ENCODE measurements at places on chromosomes 7 and 10. TPM values are rescaled to one million over a fixed set of nuclear protein-coding genes. Genes with fewer than 3 reads are reported as not detected.
A peak's percentile ranks its signal among the peaks of the same experiment; 100 is the strongest.

- DNase-seq: no peak
These were observed 273.6 kb downstream of the PLXDC2 start for GRCh38 chr10:20089879-20090278.

GRCh38 chr7:28940741-28941384 lies 17.3 kb downstream of the TRIL start:
- no peak for DNase-seq

DNA sequence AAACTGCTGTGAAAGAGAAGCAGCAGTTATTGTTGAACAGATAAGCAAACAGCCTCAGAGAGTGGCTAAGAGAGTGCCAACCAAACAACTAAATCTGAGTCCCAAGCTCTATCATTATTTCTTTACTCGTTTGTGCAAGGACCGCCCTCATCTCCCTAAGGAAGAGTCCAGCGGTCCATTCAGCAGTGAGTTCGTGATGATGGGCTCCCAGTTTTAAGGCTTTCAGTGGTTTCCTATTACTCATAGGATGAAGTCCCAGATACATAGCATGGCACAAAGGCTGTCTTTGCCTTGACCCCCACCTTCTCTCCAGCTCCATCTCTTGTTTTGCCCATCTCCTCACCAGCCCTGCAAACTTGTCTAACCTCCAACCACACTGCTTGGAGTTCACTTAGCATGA lies 24.3 kb upstream of the PDE1C start:
- DNase-seq: no peak

DNA sequence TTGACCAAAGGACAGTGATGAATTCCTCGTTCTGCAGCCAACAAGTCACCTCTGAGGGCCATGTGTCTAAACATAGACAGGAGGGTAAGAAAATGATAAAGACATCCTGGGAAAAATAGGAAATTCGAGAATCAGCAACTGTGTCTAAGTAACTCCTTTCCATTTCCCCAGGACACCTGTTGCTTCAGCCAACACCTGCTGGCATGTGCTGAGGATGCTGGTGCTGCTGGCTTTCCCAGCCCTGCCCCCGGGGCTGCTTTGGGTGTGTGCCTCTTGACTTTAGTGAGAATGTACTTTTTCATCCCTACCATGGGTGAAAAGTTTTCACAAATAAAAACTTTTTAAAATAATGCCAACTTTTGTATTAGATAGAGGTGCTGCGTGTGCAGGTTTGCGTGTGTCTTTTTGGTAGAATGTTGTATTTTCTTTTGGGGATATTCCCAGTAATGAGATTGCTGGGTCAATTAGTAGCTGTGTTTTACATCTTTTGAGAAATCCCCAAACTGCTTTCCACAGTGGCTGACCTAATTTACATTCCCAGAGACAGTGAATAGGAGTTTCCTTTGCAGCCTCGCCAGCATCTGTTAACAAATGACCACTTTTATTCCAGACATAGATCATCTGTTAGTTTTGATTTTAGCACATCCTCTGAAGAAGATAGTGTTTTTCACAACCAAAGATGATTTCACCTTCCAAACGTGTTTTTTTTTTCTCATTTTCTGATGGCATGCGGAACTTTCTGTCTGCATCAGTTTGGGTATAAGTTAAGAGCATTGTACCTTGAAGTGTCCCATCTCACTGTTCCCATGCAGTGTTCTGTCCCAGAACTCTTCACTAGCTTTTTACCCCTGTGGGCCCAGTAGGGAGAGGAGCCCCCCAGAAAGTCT lies 104.2 kb upstream of the ACBD5 start:
- no peak for DNase-seq

DNA sequence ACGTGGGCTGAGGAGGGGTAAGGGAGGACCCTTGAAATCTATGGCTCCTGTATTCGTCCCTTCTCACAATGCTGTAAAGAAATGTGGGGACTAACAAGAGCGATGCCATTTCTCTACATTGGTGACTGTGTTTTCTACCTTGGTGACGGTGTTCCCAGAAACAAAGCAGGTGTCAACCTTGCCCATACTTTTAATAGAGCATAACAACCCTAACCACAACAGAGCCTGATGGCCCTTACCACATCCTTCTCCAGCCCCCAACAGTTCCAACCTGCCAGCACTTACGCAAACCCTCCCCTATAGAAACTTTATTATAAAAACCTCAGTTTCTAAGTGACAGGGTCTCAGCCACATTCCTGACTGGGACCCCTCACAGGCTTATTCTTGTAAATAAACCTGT lies 28.2 kb upstream of the ADCYAP1R1 start:
- no peak for DNase-seq

GRCh38 chr7:71429083-71429482 lies 297.1 kb downstream of the GALNT17 start:
- no peak for DNase-seq

- DNase-seq: no peak
These were observed 6.9 kb downstream of the LSMEM1 start for GRCh38 chr7:112487457-112488263.

GRCh38 chr7:100694098-100694745 lies at the start of gene GIGYF1:
Gene GIGYF1 (minus strand): TSS chr7:100694250. CDS start chr7:100688238, 6,012 bp downstream.
- peak; percentile 84 for DNase-seq

DNA sequence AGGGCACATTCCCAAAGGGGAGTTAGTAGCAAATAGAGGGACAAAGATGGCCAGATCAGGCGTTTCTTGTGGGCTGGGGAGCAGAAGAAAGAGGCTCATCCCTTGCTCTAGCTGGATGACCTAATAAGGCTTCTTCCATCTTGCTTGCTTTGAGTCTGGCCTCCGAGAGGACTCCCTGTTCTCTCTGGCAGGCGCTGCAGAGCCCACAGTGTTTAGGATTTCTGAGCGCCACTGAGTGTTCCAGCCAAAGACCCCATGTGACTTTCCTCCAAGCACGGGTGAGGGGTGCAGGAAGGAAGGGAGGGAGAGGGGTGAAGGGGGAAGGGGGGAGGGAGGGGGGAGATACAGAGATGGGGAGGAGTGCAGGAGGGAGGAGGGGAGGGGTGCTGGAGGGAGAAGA lies 203.8 kb upstream of the SVIL start:
- DNase-seq: no peak

- no peak for DNase-seq
These were observed 276.7 kb upstream of the MEOX2 start for GRCh38 chr7:15963206-15963605.

GRCh38 chr10:122044045-122044661 lies 55.2 kb downstream of the TACC2 start:
- no peak for DNase-seq

DNA sequence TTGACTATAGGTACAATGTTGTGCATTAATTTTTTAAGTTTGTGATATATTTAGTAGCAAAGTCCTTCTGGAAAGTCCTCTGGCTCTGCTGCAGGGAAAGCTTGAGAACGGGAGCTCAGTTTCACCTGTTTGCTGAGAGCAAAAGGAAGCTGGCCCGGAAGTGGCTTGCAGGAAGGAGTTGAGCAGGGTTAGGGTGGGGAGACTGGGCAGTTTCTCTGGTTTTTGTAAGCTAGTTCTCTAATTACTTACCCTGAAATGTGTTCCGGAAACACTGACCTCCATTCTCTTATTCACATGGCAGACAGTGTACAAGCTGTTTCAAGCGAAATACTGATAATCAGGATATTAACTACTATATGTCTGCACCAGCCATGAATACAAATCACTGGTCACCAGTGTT lies 22.3 kb downstream of the MAP3K8 start:
- DNase-seq: no peak

- no peak for DNase-seq
These were observed 86.7 kb upstream of the GSDME start for GRCh38 chr7:24843821-24844434.

DNA sequence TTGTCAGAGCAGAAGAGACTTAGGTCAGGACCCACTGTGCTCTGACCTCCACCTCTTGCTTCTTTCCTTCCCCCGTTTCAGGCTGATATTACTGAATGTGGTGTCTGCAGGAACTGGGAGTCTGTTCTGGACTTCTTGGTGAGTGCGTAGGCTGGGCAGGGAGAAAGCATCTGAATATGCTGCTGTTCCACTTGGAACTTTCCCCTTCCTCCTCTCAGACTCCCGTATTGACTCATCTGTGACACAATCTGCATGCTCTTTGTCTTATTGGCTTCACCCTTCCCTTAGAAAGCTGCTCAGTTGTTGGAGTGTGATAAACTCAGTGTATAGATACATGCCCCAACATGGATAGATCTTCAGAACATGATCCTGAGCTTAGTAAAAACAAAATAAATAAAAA lies 137.6 kb upstream of the HABP2 start:
- DNase-seq: no peak

DNA sequence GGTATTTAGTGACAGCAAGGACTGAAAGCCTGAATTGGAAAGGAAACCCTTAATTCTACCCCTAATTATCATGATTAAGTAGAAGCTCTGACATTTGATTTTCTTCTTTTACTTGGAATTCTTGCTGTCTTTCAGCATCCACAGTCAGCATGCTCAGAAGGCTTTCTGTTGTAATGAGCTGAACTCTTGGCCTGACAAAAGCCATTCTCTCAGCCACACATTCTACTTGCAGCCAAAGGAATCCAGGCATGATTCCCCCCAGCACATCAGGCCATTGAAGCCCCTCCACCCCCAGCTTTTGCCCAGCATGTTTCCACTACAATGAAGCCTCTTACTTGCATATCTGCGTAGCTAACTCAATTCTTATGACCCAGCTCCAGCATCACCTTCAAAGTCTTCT lies 94.3 kb upstream of the FRMD4A start:
- no peak for DNase-seq

GRCh38 chr7:8206956-8207355 lies 55.0 kb downstream of the ICA1 start:
- no peak for DNase-seq

GRCh38 chr7:142788303-142789289 lies 17.8 kb downstream of the PRSS2 start:
- DNase-seq: no peak

DNA sequence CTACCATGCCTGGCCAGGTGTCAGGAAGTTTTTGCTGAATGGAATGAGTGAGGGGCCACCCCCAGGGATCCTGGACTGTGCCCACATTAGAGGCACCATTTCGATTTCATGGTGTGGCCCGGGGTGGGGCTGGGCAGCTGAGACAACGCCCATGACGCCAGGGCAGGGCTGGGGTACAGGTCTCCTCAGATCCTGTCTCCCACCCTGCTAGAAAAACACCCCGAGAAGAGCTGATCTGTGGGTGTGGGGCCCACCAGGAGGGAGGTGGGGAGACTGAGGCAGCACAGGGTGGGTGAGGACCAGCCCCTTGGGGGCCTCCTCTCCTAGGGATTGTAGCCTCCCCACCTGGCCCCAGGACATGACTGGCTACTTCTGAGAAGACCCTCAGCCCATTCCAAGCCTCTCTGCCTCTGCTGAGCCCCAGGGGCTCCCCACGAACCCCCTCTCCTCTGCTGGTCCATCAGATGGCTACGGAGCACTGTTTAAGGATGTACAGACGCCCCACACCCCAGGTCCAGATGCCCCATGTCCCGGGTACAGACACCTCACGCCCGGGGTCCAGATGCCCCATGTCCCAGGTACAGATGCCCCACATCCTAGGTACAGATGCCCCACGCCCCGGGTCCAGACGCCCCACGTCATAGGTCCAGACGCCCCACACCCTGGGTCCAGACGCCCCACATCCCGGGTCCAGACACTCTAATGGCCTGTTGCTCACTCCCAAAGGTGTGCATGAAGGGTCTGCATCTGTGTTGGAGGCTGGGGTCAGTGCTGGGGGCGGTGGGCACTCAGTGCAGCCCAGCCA lies 99.4 kb downstream of the MICALL2 start:
- no peak for DNase-seq

DNA sequence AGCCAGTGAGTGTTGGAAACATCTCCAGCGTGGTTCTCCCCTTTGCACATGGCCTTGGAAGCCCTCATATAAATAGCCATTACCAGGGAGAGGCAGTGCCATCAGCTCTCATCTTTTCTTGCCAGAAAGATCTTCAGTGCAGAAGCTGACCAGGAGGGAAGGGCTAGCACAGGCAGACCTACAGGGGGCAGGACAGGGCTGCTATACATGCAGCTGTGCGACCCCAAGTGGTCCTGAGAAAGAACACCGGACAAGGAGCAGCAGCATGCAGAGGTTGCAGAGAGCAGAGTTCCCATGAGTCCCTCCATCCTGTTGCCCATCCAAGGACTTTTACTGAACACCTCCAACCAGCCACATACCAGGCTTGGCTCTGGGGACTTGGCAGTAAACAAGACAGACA lies 17.1 kb downstream of the GRID1 start:
- peak; percentile 52 for DNase-seq

GRCh38 chr10:24393201-24393600 lies 184.3 kb downstream of the KIAA1217 start:
- DNase-seq: no peak

DNA sequence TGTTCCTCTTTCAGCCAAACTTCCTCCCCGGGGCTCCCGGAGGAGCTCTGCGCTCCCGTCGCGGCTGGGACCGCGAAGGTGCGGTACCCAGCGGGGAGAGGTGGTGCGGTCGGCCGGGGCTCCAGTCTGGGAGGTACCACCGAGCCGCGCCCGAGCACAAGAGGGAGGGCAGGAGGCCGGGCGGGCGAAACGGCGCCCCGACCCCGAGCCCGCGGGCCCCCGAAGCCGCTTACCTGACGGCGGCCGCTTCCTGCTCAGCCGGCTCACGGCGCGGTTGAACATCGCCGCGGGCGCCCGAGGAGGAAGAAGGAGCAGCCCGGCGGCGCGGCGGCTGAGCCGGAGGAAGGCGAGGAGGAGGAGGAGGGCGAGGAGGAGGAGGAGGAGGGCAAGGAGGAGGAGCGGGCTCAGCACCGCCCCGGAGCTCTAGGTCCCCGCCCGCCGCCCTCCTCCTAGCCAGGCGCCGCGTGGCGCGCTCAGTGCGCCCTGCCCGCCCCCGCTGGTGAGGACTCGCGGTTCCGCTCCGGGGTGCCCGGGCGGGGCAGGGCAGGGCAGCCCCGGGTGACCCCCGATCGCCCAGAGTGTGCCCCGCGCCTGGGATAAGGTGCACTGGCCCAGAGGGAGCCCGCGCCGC lies at the start of gene RGS10:
Gene RGS10, minus strand, starts transcription at position 363 of the 631 bp plus-strand sequence. Its CDS starts 81 bp downstream, at position 282.
- peak; percentile 76 for DNase-seq

- DNase-seq: no peak
These were observed 184.3 kb downstream of the NRP1 start for GRCh38 chr10:33150146-33150545.

DNA sequence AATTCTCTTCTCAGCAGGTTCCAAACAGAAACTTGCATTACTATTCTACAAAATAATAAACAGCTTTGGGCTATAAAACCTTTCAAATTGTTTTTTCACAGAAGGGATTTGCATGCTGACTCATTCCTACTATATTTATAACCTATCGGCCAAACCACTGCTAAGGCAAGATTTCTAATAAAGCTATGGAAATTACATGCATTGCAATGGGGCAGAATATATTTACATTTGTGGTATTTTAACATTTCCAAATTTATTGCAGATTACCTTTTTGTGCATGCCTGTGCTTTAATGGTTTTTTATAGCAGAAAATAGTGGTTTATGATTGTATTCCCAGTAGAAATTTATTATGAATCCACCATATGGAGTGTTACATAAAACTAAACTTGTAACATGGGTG lies 69.0 kb upstream of the NPVF start:
- DNase-seq: no peak

Gene TAS2R41
- not detected for polyA plus RNA-seq

Gene FBXO24
- polyA plus RNA-seq: 0.13 TPM

Gene PRLHR
- polyA plus RNA-seq: not detected

Gene TMEM60
- polyA plus RNA-seq: 29.8 TPM
